Activated CD4-positive, alpha-beta memory T cell treated with anti-CD3 and anti-CD28 coated beads for 36 hours (primary cell): ENCODE measurements at places on chromosomes 12 and 14.

DNA sequence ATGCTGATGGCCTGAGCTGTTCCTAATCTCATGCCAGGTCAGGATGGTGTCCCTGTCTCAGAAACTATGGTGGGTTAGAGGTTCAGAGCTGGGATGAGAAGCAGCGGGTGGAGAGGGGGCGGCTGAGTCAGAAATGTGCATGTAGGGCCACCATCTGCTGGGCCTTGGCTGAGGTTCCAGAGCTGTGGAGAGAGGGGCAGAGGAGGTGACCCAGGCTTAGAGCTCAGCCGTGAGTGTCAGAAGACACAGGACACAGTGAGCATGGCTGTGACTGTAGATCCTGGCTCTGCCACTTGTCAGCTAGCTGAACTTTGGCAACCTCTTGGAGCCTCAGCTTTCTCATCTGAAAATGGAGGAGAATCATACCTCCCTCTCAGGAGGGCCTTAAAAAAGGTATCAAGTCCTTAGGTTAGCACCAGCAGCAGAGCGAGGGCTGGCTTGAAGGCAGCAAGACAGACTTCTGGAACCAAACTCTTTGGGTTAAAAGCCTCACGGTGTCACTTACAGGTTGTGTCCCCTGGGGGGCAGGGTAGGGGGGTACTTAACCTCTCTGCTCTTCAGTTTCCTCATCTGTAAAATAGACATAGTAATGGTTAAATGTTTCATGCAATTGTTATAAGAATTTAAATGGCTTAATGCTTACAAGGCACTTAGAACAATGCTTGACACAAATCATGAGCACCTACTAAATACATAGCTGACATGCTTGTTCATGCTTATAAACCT is 34.8 kb downstream of the TMEM229B start:
- DNase-seq = no peak

GRCh38 chr12:1920436-1920835 is 2.0 kb upstream of the CACNA2D4 start:
- DNase-seq = no peak

- DNase-seq = no peak
Measured at GRCh38 chr12:130959632-130960031, 5.9 kb downstream of the ADGRD1 start.

GRCh38 chr14:52875707-52876106 is 75.1 kb downstream of the FERMT2 start:
- no peak for DNase-seq

DNA sequence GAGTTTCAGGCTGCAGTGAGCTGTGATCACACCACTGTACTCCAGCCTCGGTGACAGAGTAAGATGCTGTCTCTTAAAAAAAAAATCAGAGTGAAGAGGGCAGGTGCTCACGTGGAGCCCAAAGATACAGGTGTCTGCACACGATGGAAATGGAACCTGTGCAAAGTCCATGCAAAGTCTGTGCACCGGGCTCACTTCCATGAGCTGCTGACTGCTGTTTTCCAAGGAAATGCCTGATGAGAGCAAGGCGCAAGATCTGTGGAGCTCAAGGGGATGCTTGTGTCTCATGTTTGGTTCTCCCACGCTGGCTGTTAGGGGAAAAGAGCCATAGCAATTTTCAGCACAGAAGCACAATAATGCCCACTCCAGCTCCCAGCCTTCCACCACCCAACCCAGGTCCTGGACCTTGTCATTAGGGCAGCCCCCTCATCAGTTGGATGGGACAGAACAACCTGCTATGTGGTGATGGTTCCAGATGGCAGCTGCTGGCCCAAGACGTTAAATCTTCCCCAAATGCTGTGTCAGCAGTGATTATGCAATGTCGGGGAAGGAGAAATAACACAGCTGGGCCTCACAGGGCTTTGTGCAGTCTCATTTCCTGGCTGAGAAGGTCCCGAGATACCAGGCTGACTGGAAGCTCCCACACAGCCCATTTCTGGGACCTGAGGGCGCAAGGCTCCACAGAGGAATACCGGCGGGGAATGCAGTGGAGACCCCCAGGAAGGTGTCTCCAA is 27.9 kb upstream of the DICER1 start:
- DNase-seq = no peak

DNA sequence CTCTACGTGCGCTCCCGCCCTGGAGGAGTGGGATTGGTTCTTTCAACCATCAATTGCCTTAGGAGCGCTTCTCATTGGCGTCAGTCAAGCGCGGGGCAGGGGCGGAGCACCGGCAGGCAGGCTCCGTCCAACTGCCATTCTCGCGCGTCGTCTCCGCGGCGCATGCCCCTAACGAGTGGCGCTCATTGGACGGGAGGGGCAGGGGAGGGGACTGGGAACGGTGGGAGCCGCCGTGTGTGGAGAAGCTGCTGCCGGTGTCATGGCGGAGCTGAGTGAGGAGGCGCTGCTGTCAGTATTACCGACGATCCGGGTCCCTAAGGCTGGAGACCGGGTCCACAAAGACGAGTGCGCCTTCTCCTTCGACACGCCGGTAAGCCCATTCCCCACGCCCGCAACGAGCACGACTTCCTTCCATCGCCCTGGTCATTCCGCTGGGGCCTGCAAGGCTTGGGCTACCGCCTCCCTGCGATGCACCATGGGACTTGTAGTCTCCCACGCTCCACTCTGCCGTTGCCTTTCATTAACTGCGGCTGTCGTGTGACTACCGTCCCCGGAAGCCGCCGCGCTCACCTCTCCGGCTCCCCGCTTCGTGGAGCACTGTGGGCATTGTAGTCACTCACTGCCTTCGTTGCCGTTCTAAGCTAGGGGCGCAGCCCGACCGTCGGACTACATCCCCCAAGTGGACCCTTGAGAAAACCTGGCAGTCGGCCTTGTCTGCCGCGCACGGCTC is at the start of gene USP5:
USP5 (plus strand) TSS at position 230 of the 730 bp plus-strand sequence; CDS start at position 260, 30 bp downstream.
- DNase-seq = peak; percentile 99

DNA sequence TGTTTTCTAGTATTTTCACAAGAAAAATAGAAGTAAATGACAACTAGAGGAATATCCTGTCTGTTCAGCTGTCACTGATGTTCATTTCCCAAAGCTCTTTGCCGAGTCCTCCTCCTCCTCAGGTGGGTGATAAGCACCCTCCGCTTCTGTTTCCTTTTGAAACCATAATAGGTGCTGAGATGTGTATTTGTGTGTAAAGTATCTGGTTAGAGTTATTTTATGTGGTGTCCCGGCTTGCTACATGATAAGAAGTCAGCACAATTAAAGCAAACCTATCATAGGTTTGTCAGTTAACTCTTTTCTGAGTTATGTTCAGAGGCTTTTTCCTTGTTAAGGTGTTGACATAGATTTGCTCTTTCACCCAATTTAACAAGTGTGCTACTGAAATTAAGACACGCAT is 82.4 kb downstream of the PIWIL1 start:
- DNase-seq = no peak

GRCh38 chr14:61561657-61562276 is 133.5 kb upstream of the HIF1A start:
- no peak for DNase-seq

DNA sequence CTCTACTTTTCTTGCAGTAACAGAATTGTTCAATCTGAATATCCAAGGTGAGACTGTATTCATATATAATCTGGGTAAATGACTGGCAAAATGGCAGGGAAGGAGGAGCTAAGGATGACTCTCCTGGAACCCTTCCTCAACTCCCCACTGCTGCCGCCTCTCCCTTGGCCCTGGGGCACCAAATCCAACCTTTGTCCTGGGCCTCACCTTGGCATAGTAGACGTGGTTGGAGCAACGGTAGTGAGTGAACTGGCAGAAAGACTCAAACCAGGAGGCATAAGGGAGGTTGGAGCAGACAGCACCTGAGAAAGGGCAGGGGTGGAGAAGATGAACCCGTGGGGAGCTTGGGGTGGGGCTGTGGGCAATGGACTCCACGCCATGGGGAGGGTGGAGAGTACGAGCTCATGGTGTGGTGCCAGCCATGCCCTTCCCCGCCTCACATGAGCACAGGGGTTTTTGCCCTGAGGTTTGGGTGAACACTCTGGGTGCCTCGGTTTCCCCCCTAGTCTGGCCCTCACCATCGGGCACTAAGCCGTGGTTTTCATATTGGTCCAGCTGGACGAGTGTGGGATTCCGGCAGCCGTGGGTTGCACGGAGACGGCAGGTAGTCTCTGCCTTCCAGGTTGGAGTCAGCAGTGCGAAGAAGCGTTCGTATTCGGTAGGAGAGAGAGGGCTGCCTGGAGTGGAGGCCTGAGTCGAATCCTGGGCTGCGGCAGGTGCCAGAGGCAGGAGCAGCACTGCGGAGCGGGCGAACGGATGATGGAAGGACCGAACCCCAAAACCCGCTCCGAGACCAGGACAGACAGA is 753 bp downstream of the ACRBP start:
- DNase-seq = no peak

- no peak for DNase-seq
Measured at GRCh38 chr14:35339761-35340406, 47.7 kb downstream of the PSMA6 start.

- peak; percentile 27 for DNase-seq
Measured at GRCh38 chr14:31934767-31935266, 142.3 kb upstream of the ARHGAP5 start.

DNA sequence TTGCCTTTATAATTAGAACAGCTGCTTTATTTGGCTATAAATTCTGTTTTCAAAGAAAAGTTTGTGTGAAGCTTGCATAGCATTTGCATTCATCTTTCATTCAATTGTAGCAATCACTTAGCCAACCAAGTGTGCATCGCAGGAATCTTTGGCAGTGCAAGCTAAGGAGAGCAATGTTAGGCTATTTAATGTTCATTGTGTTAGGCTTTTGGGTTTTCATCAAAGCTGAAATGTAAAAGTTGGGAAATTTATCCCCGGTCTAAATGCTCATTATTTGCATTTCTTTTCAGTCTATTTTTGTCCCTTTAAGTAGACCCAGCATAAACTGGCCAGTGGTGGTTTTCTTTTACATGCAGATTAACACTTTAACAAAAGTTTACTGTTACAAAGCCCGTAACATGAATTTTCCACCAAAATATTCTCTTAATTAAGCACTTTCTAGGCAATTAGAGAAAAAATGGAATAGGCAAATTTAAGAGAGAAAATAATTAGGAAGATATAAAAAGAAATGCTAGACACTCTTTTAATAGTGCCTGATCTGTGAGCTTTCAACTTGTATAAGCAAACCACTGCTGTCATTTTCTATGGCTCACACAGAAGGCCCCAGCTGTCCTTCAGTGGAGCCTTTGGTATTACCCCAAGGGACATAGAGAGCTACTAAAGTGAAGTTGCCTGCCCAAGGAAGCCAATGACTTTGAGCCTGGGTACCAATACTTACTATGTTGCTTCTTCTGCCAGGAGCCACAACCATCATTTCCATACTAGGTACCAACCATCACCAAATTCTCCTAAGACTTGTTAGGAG is 898.9 kb upstream of the SEL1L start:
- no peak for DNase-seq

DNA sequence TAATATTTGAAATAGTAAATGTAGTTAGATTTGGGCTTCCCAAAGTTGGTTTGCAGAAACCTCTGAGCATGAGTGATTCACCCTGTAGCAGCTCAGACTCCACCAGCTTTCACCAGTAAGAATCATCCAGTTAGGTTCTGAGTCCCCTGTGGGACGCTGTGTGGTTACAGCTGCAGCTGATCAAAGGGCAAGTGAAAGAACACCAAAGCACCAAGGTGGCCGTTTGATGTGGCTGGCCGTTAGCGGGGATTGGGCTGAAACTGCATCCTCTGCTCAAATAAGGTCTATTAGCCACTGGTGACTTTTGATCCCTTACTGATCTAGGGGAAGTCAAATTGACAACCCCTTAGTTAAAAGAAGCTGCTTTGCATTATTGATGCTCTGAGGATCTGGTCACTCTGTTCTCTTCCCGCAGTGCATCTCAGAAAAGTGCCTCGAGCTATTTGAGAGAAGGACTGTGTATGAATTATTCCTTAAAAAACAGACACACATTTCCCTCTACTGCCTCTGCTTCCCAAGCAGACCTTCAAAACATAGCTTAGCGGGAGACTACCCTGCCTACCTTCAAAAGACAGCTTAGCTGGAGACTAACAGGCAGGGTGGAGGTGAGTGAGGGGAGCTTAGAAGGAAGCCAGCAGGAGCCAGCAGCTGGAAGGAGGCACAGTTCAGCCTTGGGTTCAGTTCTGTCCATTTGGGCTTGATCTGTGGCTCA is 3.7 kb downstream of the ABHD12B start:
- peak; percentile 86 for DNase-seq

DNA sequence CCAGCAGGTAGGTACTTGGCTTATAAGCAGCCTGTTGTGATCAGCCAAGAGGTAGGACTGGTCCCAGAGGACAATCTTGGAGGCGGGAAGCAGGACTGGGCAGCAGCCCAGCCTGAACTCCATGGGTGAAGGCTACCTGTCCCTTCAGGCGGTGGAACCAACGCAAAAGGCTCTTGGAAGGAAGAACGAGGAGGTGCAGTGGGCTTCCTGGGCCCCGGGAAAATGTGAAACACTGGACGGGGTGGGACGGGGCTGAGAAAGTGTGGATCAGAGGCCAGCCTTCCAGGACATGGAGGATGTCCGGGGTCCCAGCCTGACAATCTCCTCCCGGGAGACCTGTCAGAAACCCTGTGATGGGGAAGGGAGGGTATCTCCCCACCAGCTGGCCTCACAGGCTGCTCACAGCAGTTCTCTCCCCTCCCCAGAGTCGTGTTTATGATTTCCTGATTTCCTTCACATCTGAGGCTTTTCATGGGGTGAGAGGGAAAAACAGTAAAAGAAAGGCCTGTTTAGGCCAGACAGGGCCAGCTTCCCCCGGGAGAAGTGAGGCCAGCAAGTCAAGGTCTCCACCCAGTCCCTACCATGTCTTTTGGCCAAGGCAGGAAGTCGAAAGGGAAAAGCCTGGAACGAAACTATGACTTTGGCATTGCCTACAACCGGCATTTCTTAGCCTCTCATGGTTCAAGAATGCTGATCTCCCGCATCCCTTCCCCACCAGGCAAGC is 11.3 kb downstream of the CMKLR1 start:
- DNase-seq = no peak

- peak; percentile 67 for DNase-seq
Measured at GRCh38 chr12:116123451-116124258, 153.8 kb downstream of the MED13L start.

DNA sequence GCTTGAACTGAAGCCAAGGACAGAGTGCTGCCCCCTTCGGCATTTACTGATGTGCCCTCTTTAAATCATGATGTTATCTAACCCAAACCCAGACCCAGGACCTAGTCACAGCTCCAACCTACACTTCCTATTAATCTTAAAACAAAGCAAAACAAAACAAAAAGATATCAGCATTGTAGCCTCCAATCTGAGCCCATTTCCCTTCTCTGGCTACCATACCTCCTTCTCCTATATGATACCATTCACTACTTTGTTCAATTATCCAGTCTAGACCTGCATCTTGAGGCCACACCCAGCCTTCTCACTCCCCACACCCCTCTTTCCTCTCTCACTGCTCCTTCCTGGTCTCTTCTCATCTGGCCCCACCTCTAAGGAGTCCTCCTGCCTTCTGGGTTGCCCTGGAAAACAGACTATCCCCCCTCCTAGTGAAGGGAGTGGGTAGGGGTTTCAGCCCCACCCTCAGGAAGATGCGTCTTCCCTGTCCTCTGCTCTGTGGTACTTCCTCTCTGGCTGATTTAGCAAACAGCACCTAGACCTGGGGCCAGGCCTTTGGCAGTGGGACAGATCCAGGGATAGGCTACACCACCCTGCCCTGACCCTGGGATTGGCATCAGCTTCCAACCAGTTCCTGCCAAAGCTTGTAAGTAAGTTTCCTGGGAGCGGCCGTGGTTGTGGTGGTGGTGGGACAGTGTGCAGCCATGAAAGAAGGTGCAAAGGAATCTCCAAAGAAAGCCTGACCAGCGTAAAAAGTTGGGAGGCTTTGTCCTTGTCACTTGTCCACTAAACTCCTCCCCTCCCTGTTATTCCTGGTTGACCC is 3.3 kb downstream of the LTB4R start:
- no peak for DNase-seq

GRCh38 chr14:98578204-98578603 is 693.8 kb downstream of the BCL11B start:
- DNase-seq = no peak

- DNase-seq = no peak
Measured at GRCh38 chr14:100655741-100656085, 68.5 kb upstream of the BEGAIN start.
